ENCODE measurements at places on chromosomes 11 and 22.

DNA sequence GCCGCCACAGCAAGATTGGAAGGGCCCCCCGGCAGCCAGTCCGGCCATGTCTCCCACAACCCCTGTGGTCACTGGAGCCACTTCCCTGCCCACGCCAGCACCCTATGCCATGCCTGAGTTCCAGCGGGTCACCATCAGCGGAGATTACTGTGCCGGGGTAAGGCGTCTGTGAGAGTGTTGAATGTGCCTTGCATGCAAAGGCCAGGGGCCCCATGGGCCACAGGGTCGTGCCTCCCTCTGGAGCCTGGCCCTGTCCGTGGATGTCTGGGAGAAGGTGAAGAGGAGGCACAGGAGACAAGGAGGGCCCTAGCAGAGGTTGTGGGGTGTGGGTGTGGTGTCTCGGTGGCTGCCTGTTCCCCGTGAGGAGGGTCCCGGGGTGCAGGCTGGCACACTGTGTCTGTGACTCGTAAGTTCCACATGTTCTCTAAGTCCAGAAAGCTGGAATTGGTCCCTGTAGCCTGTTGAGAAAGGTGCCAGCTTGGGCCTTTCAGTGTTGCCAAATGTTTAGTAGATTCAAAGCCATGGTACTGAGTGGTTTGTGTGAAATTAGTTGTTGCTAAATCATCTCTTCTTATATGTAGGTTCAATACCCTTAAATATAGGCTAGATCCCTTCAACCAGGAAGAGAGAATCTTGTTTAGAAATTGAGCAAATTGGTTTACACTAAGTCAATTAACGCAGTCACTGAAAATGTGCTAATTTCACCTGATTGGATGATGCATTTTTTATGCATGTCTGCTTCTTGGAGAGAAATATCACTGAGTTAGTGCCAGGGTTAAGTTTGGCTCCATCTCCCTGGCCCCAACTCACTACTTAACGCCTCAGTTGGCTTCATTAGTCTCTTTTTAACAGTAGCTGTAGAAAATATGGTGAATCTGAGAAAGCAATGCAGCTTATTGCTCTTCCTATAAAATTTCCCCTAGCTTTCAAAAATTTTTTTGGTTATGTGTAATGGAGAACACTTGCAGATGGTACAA, 23.8 kb downstream of the AMPD3 start:
- no peak for DNase-seq

- peak; percentile 63 for DNase-seq
These were observed 68.1 kb upstream of the BID start for GRCh38 chr22:17842386-17842785.

GRCh38 chr11:131845255-131845654, 474.8 kb downstream of the NTM start:
- DNase-seq, result no peak

GRCh38 chr11:89608234-89608966, 101.7 kb upstream of the TRIM77 start:
- no peak for DNase-seq

DNA sequence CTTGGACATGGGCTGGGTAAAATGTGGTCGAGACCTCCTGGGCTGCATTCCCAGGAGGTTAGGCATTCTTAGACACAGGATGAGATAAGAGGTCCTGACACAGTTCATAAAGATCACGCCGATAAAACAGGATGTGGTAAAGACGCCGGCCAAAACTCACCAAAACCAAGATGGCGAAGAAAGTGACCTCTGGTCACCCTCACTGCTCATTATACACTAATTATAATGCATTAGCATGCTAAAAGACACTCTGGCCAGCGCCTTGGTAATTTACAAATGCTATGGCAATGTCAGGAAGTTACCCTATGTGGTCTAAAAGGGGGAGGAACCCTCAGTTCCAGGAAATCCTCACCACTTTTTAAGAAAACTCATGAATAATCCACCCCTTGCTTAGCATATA, 983.3 kb downstream of the OPCML start:
- DNase-seq, result no peak

GRCh38 chr22:48551061-48551460, 1276.6 kb downstream of the BRD1 start:
- no peak for DNase-seq

DNA sequence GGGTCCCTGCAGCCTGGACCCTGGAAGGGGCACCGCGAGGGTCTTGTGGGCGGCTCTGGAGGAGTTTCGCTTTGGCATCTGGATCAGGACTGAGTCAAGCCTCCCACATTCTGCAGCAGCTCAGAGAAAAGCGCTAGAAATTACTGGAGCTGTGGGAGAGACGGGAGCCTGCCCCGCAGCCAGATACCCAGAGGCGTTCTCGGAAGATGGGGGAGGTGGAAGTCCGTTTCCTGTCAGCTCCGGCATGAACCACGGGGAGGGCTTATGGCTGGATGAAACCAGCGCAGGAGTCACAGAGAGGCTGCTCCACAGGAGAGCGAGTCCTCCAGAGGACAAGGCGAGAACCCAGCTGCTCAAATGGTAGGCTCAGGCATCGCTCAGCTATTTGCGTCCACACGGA, 379.3 kb downstream of the OPCML start:
- DNase-seq, result no peak

DNA sequence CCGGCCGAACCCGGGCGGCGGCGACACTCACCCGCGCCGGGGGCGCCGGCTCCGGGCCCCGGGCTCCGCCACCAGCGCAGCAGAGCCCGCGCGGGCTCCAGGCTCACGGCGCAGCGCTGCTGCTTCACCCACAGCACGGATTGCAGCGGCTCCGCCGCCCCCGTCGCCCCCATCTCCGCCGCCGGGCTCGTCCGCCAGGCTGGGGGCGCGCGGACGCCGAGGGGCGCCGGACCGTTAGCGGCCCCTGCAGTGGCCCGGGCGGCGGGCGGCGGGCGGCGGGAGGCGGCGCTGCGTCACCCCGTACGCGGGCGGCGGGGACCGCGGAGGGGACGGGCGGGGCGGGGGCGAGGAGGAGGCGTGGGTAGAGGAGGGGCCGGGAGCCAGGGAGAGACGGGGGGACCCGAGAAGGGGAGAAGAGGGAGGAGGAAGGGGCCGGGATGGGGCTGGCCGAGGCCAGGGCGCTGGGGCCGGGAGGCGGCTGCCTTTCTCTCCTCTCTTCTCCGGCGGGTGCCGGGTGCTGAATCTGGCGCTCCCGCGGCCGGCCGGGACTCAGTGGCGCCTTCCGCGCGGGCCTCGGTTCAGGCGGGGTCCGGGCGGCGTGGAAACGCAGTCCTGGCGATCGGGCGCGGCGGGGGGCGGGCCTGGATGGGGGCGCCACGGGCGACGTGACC, at the start of gene CERK:
TSS of gene CERK (minus strand) at position 277 of the 671 bp plus-strand sequence. CDS start at position 173, 104 bp downstream.
- DNase-seq, result peak; percentile 79

GRCh38 chr22:36465232-36466021, 16.0 kb downstream of the TXN2 start:
- DNase-seq, result no peak

DNA sequence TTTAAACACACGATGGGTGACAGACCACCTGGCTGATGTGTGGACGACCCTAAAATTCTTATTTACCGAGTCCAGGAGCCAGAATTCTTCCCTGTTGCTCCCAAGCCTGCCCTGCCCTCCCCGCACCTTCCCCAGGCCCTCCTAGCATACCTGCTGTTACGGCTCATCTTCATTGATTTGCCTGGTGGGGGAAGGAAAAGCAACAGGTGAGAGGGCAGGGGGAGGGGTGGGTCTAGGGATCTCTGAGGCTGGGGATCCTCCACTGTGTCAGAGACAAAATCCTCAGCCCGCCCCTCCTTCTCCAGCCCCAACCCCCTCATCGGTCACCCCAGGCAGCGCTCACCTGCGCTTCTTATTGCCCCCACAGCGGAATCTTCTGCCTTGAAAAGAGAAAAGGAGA, 4.0 kb downstream of the FXYD2 start:
- no peak for DNase-seq

DNA sequence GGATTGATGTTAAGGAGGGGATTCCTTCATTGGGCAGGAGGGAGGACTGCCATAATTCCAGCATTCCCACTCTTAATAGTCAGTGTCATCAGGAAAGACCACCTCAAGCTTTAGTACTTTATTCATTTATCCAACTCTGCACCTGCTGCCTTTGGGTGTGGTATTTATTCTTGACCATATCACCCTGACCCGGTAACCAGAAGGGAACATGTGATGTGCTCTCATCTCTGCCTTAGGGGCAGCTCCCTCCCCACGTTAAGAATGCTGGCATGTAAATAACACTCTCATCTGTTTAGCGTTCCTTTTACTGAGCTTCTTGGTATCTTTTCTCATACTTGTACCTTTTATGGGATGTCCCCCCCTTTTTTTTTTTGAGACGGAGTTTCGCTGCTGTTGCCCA, 7.7 kb downstream of the CAT start:
- no peak for DNase-seq

Data from CD4-positive, alpha-beta memory T cell (primary cell).